T-cell (primary cell): ENCODE measurements at places on chromosomes 7 and 10.

DNA sequence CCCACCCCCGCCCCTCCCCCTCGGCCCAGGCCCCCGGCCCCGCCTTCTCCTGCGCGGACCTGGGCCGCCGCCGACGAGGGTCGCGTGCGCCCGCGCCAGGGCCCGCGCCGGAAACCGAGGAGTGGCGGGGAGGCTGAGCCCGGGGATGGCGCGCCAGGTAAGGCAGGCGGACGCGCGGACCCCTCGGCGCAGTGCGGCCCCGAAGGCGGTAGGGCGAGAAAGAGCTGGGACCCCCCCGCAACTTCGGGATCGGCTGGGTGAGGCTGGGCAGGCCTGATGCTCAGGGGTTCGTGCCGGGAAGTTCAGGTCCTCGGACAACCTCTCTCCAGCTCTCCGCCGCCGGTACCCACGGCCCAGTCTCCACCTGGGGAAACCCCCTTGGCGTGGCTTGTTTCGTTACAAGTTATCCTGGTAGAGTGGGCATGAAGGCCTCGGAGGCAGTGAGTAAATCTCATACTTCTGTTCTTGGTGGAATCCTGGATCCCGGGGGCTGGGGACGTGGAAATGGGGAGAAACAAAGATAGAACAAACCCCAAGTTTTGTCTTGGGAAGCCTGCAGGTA is 58.4 kb downstream of the ZNF467 start:
- no peak for DNase-seq

GRCh38 chr10:59959504-59960018 is 53.2 kb upstream of the CCDC6 start:
- DNase-seq, result no peak

DNA sequence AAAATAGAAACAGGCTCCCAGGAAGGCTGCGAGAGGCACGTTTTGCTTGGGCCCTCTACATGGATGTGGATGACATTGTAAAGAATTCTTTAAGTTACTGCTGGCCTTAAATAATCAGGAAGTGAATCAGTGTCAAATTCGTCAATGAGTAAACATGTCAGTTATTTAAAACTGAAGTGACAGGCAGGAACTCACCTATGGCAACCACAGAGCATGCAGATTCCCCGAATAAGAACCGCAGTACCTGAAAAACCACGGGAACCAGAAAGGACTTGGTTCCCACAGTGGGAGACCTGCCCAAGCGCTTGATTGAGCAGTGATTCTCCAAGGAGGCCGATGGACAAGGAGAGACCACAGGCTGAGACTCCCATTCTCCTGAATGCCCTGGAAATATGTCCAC is 351.2 kb upstream of the AKR1E2 start:
- no peak for DNase-seq

GRCh38 chr10:120131183-120131582 is 238.7 kb downstream of the SEC23IP start:
- no peak for DNase-seq

GRCh38 chr10:6176691-6177231 is 26.0 kb upstream of the PFKFB3 start:
- DNase-seq, result no peak

DNA sequence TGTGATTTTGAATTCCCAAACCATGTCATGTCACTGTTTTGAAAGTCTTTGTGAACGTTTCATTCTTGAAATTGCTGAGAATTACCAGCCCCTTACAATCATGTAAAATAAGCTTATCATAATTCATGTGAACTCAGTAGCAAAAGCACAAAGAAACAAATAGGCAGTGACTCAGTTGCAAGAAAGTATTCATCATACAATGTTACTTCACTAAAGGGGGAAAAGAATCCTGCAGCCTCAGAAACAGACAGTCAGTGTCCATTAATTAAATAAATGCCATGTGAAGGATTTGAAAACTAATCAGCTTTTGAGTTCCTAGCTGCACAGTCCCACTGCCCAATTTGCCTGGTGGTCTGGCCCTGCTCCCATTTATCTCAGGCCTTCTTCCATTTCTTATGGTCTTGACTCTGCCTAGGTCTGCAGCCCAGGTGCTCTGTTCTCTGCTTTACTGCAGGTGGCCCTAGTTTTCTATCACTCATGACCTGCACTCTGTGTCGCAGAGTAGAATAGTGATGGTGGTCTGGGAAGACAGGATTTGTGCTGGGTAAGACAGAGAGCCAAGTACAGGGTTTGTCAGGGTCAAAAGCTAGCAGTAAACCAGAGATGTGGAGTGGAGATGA is 99.7 kb downstream of the PLCE1 start:
- DNase-seq, result no peak

- no peak for DNase-seq
Measured at GRCh38 chr7:86925221-86925620, 134.2 kb downstream of the ELAPOR2 start.

- no peak for DNase-seq
Measured at GRCh38 chr7:105532709-105533460, 884 bp downstream of the RINT1 start.

DNA sequence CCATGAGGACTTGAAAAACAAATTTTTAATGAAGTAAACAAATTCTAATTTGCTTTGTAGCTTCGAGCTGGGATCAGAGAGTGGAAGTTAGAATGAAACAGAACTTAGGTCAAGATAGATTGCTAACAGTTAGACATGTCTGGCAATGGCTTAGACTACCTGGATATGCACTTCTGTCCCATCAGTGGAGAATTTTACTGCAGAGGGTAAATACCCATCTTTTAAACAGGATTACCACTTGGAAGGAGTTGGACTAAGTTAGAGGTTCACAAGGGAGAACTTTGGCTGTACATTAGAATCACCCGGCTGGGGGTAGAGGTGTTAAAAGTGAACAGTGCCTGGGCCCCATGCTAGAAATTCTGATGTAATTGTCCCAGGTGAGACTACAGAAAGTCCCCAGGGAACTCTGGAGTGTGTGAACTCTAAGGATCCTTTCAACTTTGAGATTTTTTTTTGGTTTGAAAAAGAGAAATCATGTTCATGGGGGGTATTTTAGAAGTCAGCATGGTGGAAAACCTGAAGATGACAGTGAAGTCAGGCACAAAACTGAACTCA is 35.5 kb downstream of the ENTPD1 start:
- DNase-seq, result no peak
